ENCODE measurements at places on chromosomes 1 and 21.

- DNase-seq: no peak
Measured at GRCh38 chr1:203628201-203629015, 1.8 kb downstream of the ATP2B4 start.

- DNase-seq: no peak
Measured at GRCh38 chr1:97190326-97190725, 468.7 kb downstream of the PTBP2 start.

GRCh38 chr1:56573311-56573710 is 6.1 kb downstream of the PLPP3 start:
- no peak for DNase-seq

- DNase-seq: no peak
Measured at GRCh38 chr1:79695138-79695537, 688.6 kb upstream of the ADGRL4 start.

- no peak for DNase-seq
Measured at GRCh38 chr1:2300851-2301606, 72.9 kb downstream of the SKI start.

DNA sequence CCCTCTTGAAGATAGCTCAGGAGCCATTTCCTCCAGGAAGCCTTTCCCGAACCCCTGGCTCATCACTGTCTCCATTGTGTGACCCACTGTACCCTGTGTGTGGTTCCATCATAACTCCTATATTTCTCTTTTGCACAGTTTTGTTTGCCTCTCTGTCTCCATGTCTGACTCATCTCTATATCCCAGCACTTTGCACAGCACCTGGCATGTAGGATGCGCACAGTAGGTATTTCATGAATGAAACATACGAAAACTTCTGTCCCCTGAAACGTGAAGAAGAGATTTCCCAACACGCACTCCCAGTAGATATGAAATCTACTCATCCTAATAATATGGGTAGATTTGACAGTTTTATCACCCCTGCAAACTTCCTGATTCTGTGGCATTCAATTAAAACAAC is 275.2 kb downstream of the NFIA start:
- DNase-seq: no peak

DNA sequence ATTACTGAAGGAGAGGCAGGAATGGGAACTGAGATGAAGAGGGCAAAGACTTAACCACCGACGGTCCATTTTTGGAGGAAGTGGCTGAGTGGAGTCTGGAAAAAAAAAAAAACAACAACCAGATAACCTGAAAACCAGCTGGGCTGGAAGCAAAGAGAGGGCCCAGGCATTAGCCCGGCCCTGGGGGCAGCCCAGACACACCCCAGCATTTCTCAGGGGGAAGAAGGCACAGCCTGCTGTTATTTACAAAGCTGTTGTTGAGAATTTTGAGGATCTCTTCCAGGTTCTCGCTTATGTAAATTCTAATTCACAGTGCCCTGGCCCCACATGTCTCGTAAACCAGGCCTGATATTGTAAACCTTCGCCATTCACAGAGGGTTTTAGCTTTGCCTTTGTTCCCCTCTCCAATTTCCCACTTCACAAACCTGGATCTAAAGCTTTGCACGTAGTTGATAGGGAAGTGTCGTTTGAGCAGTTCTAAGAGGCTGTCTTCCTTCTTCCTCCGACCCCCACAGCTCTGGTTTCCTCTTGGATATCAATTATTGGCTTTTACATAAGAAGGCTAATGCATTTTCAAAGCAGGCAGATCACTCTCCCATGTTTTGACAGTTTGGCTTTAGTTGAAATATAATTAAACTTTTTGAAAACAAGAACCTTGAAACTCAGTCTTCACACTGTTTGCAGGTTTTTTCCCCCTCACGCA is 161.8 kb upstream of the IRF2BP2 start:
- no peak for DNase-seq

DNA sequence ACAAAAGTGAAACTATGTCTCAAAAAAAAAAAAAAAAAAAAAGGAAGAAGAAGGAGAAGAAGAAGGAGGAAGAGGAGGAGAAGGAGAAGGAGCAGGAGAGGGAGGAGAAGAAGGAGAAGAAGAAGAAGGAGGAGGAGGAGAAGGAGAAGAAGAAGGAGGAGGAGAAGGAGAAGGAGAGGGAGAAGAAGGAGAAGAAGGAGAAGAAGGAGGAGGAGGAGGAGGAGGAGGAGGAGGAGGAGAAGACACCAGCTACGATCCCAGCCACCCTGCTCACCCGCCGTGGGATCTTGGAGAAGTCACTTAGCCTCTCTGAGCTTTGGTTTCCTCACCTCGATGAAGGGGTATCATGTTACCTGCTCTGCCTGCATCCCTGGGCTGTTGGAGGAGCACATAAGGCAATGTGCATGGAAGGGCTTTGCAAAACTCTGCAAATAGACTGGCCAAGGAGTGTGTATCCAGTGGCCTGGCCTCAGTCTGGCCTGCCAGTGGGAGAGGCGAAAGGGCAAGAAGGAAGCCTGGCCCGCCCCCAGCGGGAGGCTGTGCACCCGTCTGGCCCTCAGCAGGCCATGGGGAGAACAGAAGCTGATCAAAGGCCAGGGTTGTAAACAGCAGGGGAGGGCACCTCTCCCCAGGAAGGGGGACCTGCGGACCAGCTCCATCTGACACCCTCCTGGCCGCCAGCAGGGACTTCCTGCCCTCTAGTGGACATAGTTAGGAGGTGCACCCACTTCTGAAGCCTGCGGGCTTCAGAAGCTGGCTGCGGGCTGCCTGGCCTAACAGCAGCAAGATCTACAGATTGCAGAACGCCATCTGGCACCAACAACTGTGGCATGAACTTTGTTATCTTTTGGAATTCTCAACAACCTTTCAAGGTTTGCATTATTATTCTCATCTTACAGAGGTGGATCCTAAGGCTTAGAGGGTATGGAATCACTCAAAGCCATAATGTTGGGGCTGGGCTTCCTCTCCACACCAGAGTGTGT is 19.2 kb upstream of the CDK18 start:
- no peak for DNase-seq

DNA sequence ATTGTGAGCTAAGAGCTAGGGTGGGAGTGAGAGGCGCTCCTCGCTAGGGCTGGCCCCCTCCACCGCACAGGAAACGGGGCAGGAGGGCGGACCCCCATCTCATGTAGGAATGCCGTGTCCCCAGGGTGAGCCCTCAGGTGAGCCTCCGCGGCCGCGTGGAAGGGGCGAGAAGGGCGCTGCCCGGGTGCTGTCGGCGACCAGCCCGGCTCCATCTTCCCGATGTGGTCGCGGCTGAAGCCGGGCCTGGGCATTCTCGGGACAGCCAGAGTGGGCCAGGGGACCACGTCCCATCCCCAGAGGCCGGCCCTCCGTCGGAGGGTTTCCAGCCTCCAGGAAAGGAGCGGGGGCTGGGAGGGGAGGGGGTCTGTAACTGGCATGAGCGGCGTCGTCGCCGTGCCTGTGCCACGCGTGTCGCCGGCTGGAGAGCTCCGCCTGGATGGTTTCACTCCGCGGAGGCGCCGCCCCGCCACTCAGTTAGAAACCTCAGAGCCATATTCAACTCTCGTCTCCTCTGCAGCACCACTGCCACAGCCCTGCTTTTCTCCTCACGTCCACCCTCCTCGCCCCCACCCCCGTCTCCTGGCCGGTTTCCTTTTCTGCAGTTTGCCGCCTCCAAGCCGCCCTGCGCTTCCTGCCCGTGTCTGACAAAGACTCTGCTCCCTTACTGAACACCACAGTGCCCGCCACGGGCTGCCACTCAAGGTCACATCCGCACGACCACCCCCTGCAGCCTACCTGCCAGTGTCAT is at the start of gene TMEM269:
TSS of gene TMEM269 (plus strand) at position 46 of the 748 bp plus-strand sequence. CDS start 4,903 bp downstream, outside the sequence.
- DNase-seq: no peak

GRCh38 chr21:31284797-31285397 is 59.2 kb downstream of the TIAM1 start:
- DNase-seq: no peak

GRCh38 chr1:158819461-158820443 is 11.4 kb upstream of the MNDA start:
- DNase-seq: no peak

GRCh38 chr1:234958706-234959657 is 169.7 kb downstream of the TOMM20 start:
- DNase-seq: no peak

DNA sequence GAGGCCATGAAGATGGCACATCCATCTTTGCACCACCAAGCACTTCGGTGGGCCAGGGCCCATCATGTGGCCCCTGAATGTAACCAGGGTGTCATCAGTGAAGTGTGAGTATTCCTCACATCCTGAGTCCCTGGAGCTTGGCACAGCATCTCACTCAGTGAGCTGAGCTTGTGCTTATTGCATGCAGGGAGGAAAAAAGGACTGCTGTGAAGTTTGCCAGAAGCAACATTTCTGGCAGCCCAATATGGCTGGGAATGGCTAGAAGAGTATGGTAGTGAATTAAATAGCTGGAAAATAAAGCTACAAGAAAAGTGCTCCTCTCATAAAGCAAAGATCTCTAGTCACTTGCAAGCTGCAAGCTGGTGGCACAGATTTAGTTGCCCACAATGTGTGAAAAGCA is 109.3 kb downstream of the TNFSF18 start:
- no peak for DNase-seq

DNA sequence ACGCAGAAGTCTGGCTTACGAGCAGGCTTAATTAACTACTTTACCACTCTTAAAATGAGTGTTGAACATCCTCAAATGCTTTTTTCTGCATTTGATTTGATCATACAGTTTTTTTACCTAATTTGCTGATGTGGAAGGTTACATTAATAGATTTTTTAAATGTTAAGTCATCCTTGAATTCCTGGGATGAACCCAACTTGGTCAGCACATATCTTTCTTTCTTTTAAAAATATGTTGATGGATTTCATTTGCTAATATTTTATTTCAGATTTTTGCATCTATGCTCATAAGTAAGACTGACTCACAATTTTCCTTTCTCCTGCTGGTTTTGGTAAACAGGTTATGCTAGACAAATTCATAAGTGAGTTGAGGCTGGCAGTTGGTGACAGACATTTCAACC is 82.9 kb downstream of the LHX4 start:
- no peak for DNase-seq

DNA sequence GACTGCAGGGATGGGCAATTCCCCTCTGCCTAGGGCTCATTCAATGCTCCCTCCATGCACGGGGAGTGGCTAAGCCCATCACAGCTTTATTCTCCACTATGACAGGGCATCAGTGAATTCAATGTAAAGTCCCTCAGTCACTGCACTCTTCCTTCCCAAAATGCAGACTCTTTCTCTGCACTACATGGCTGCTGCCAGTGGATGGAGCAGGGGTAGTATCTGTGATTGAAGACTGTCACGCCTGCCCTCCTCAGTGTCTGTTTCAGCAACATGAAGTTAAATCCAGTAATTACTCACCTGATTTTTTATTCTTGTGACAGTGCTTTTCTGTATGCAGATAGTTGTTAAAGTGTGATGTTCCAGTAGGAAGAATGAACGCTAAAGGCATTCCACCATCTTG is 1323.2 kb downstream of the AMY1C start:
- DNase-seq: no peak

DNA sequence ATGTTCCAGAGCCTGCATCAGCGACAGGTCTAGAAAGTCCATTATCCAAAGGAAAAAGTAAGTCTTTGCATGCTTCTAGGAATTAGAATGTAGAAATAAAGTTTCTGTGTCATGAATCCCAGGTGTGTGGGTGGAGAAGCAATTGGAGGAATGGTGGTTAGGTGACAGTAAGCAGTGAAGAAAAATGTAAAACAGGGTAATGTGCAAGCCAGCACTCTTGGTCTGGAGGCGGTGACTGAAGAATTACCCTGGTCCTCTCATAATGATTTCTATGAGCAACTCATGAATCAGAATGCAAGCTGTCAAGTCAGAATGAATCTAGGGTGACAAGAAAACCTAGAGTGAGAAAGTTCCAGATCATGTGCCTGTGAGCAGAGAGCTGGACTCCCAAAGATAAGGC is 33.6 kb downstream of the PLPPR4 start:
- DNase-seq: no peak

GRCh38 chr21:38773099-38774061 is 32.3 kb upstream of the ETS2 start:
- peak; percentile 83 for DNase-seq

GRCh38 chr1:237574536-237574935 is 316.2 kb downstream of the ZP4 start:
- DNase-seq: no peak

GRCh38 chr21:24514081-24514733 is 1093.1 kb downstream of the MRPL39 start:
- no peak for DNase-seq

GRCh38 chr1:33379631-33380354 is 51.1 kb downstream of the PHC2 start:
- DNase-seq: no peak

- no peak for DNase-seq
Measured at GRCh38 chr1:22773981-22774832, 63.6 kb downstream of the EPHB2 start.

DNA sequence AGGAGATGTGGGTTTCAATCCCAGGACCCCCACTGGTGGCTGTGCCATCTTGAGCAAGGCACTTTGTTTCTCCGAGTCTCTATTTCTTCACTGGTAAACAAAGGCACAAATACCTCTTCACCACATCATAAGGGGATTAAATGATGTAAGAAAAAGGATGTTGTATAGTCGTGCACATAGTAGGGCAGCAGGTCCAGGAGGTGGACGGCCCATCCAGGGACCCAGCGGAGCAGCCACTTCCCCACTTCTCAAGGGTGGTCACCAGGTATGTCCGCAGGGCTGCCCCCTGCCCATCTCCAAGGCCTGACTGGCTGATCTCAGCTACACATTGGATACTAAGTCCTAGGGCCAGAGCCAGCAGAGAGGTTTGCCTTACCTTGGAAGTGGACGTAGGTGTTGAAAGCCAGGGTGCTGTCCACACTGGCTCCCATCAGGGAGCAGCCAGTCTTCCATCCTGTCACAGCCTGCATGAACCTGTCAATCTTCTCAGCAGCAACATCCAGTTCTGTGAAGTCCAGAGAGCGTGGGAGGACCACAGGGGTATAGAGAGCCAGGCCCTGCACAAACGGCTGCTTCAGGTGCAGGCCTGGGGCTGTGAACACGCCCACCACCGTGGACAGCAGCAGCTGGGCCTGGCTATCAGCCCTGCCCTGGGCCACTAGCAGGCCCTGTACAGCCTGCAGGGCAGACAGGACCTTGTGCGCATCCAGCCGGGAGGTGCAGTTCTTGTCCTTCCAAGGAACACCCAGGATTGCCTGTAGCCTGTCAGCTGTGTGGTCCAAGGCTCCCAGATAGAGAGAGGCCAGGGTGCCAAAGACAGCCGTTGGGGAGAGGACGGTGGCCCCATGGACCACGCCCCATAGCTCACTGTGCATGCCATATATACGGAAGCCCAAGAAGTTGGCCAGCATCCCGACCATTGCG is 4.0 kb downstream of the AGT start:
- DNase-seq: no peak

DNA sequence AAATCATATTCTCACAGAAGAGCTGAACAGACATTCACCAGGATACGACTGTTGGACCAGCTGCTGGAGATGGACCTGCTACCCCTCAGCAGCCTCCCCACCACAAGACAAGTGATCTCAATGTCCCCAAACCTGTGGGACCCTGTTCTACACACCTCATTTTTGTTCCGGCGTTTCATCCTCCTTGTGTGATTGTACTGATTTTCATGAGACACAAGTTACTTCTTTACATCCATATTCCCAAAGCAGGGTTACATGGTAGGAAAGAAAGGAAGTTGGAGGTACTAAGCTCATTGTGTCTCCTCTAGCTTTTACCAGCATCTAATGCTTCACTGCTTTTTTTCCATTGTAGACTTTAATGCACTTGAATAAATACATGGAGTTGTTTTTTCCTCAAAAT is 8.7 kb downstream of the ADAMTS1 start:
- DNase-seq: no peak

GRCh38 chr1:151342021-151342420 is 5.0 kb downstream of the RFX5 start:
- no peak for DNase-seq

- DNase-seq: no peak
Measured at GRCh38 chr1:147077936-147078605, 94.2 kb downstream of the PRKAB2 start.

- DNase-seq: no peak
Measured at GRCh38 chr1:227073786-227074185, 133.7 kb downstream of the COQ8A start.

Measured in keratinocyte (primary cell).